ENCODE measurements at places on chromosomes 16 and 17. TPM values are rescaled to one million over a fixed set of nuclear protein-coding genes. Genes with fewer than 3 reads are reported as not detected.

DNA sequence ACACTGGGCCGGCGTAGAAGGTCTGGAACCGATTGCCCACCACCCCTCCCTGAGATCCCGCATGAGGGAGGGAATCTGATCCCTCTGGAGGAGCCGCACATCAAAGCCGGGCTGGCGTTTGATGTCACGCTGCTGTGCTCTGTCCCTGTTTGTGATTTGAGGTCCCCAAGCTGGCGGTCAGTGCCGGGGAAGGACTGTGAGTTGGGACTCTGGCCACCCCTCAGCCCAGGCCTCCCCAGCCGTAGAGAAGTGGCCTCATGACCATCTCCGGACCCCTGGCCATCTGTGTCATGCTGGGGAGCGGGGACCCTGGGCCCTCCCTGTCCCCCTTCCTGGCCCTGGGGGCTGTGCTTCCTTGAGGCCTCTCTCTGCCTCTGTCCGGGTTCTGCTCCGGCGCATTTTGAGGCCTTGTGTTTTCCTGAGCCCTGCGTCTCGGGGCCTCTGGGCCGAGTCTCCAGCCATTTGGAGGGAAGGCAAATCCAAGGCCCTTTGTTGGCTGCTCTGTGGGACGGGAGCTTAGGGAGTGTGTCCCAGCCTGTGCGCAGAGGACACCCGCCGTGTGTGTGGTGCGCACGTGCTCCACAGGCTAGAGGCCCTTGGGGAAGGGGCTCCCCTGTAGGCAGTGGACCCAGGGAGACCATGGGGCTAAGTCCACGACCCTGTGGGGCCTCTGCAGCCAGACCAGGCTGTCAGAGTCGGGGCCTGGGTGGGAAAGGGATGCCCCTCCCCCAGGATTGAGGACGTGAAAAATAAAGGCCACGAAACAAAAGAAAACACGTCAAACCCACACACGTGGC lies 15.1 kb downstream of the ASPSCR1 start:
- DNase-seq = no peak
- no peak overlapping the region for H3K4me3 ChIP-seq
- H3K4me1 ChIP-seq = no peaks in the 10 kb centered on the region
- no peaks in the 10 kb centered on the region for H3K36me3 ChIP-seq
- H3K27ac ChIP-seq = no peak overlapping the region

- no peak overlapping the region for H3K4me3 ChIP-seq
- no peak overlapping the region for H3K27ac ChIP-seq
- no peaks in the 10 kb centered on the region for H3K4me1 ChIP-seq
- no peaks in the 10 kb centered on the region for H3K27me3 ChIP-seq
Measured at GRCh38 chr16:55912022-55912421, 36.8 kb upstream of the CES5A start.

DNA sequence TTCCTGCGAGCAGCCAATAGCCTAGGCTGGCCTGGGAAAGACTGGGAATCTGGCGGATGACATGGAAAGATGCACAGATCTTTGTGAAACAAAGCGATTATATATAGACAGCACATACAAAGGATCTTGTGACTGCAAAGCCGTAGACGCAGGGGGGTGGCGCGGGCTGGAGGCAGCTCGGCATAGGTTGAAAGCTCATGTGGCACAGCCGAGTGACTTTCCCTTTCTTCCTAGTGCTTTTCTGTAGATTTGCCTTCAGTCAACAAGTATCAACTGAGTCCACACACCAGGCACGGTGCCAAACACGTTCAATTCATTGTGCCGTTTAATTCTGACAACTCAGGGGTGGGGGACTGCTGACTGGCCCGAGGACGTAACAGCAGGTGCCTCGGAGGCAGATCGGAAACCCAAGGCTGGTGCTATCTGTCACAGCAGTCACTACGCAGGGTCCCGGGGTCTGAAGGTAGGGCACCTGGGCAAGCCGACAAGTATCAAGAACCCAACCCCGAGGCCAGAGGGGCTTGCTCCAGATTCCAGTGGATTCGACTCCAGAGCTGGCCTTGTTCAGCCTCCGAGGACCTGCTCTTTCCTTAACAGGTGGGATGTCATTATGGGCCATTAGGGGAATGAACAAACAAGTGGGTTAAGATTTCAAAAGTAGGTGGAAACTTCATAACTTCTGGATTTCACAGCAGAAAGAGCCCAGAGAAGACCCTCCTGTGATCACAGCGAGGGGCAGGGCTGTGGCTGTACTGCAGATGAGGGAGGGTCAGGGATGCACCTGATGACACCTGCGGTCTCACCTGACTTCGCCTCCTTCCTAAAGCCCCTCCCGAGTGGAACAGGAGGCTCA lies 5.9 kb downstream of the PAM16 start:
- H3K4me1 ChIP-seq = peaks cover 3% of the 10 kb centered on the region
- no peak overlapping the region for H3K4me3 ChIP-seq
- peak overlapping the region; percentile 9 for H3K27ac ChIP-seq
- H3K27me3 ChIP-seq = no peaks in the 10 kb centered on the region

Gene TMEM231
- 3.4 TPM for total RNA-seq

Gene EFCAB13
- 12.2 TPM for total RNA-seq

Gene COL1A1
- 0.78 TPM for total RNA-seq

Gene TEKT3
- total RNA-seq = not detected

DNA sequence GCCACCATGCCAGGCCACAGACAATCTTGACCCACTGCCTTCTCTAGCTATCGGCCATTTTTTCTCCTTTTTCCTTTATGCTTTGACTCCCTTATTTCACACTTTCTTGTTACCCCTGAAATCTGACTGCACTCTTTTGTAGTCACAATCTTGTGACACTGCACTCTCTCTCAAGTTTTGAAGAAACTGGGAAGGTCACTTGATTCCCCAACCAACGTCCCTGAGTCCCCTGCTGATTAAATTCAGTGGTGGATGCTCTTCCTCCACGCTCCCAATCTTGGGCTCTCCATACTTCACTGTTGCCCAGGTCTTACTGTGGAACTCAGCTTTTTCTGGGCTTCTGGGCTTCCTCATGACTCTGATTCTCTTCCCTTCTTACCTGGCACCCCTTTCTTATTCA lies 33.9 kb downstream of the PECAM1 start:
- H3K4me1 ChIP-seq = peaks cover 22% of the 10 kb centered on the region
- no peaks in the 10 kb centered on the region for H3K27me3 ChIP-seq
- H3K27ac ChIP-seq = no peak overlapping the region
- peaks cover 72% of the 10 kb centered on the region for H3K36me3 ChIP-seq
- no peak for DNase-seq

GRCh38 chr17:42378959-42379594 lies 9.2 kb downstream of the STAT3 start:
- H3K27me3 ChIP-seq = no peaks in the 10 kb centered on the region
- DNase-seq = no peak
- H3K4me3 ChIP-seq = peak overlapping the region; percentile 86
- peaks cover 6% of the 10 kb centered on the region for H3K36me3 ChIP-seq
- H3K27ac ChIP-seq = peak overlapping the region; percentile 85

DNA sequence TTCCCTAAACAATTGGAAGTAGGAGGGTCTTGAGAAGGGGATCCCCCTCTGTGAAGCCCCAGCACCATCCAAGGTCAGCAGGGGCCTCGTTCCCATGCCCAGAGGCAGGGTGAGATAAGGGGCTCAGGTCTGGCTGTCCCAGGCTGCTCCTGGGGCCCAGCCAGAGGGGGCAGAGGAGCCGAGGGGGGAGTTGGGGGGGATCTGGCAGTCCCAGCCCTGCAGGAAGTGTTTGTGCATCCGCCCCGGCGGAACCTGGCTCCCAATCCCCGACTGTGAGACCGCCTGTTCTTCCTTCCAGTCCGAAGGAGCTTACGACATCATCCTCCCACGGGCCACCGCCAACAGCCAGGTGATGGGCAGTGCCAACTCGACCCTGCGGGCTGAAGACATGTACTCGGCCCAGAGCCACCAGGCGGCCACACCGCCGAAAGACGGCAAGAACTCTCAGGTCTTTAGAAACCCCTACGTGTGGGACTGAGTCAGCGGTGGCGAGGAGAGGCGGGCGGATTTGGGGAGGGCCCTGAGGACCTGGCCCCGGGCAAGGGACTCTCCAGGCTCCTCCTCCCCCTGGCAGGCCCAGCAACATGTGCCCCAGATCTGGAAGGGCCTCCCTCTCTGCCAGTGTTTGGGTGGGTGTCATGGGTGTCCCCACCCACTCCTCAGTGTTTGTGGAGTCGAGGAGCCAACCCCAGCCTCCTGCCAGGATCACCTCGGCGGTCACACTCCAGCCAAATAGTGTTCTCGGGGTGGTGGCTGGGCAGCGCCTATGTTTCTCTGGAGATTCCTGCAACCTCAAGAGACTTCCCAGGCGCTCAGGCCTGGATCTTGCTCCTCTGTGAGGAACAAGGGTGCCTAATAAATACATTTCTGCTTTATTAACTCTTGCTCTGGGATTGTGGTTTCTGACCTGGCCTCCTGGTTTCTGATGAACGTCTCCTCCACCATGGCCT lies 14.9 kb downstream of the GPRC5C start:
- no peak overlapping the region for H3K4me3 ChIP-seq
- DNase-seq = no peak
- H3K27ac ChIP-seq = no peak overlapping the region
- no peaks in the 10 kb centered on the region for H3K36me3 ChIP-seq

DNA sequence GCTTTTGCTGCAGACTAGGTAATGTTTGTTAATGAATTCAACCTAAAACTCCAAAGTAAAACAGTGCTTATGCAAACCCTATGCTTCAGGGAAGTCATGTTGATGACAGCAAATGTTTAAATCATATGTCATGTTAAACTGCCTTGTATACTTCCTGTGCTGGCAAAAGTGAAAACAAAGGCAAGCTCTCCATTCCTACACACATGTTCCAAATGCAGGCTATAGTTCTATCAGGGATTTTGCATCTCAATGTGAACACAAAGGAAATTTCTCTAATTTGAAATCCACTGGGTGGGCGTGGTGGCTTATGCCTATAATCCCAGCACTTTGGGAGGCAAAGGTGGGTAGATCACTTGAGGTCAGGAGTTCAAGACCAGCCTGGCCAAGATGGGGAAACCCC lies 19.3 kb downstream of the UNK start:
- DNase-seq = no peak
- H3K27ac ChIP-seq = no peak overlapping the region
- H3K36me3 ChIP-seq = peaks cover 9% of the 10 kb centered on the region
- peaks cover 6% of the 10 kb centered on the region for H3K4me1 ChIP-seq
- no peak overlapping the region for H3K4me3 ChIP-seq

GRCh38 chr17:77434136-77435114 lies 293.7 kb downstream of the SEC14L1 start:
- DNase-seq = peak; percentile 61
- H3K4me3 ChIP-seq = peak overlapping the region; percentile 93
- peak overlapping the region; percentile 93 for H3K27ac ChIP-seq
- peaks cover 22% of the 10 kb centered on the region for H3K36me3 ChIP-seq

- H3K4me1 ChIP-seq = no peaks in the 10 kb centered on the region
- H3K36me3 ChIP-seq = no peaks in the 10 kb centered on the region
- no peak for DNase-seq
- no peak overlapping the region for H3K4me3 ChIP-seq
- H3K27ac ChIP-seq = no peak overlapping the region
Measured at GRCh38 chr17:75557075-75557851, 30.3 kb upstream of the MYO15B start.

DNA sequence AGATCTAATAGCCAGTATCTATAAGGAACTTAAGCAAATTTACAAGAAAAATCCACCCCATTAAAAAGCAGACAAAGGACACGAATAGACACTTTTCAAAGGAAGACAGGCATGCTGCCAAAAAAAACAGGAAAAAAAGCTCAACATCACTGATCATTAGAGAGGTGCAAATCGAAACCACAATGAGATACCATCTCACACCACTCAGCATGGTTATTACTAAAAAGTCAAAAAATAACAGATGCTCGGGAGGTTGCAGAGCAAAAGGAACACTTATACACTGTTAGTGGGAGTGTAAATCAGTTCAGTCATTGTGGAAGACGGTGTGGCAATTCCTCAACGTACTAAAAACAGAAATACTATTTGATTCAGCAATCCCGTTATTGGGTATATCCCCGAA lies 9.6 kb downstream of the STX8 start:
- DNase-seq = no peak
- H3K4me1 ChIP-seq = peaks cover 17% of the 10 kb centered on the region
- H3K4me3 ChIP-seq = no peak overlapping the region
- H3K27me3 ChIP-seq = no peaks in the 10 kb centered on the region

DNA sequence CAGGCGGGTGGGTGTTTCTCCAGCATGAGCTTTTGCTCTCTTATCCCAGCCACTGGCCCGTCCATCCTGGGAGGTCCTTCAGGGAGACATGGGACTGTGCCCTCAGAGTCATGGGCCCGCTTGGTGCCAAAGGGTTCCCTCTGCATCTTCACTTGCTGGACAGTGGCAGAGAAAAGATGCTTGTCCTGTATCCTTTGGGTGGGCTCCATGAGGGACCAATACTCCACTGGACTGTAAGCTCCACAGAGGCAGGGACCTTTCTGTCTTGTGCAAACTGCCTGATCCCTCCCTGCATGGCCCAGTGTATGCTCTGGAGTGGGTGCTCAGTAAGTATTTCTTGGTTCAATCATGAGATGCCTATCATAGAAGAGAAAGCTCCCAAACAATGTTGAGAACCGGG lies 184.8 kb upstream of the WSCD1 start:
- H3K27me3 ChIP-seq = peaks cover 11% of the 10 kb centered on the region
- no peak for DNase-seq
- H3K4me1 ChIP-seq = no peaks in the 10 kb centered on the region
- H3K36me3 ChIP-seq = no peaks in the 10 kb centered on the region
- no peak overlapping the region for H3K27ac ChIP-seq

Gene TEDC2
- total RNA-seq = 17.8 TPM

Gene CTRB1
- not detected for total RNA-seq
